ENCODE measurements at places on chromosomes 5 and 9. TPM values are rescaled to one million over a fixed set of nuclear protein-coding genes. Genes with fewer than 3 reads are reported as not detected.

- DNase-seq: no peak
Measured at GRCh38 chr5:115453391-115454095, 91.0 kb downstream of the FEM1C start.

Gene FRRS1L
- 2.3 TPM for polyA plus RNA-seq

DNA sequence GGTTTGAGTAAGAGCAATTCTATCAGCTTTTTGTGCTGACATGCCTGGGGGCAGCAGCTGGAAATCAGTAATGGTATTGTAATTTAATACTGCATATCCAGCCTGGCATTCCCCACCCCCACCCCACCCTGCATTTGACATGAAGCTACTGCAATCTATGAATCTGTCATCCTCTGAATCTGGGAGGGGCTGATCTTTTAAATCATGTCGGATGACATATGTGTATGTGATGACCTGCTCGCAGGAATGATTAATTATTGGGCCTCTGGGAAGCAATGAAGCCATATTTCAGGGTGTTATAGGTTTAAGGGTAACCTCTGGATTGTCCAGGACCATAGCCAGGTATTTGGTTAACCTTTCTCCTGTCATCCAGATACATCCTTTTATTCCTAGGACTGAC, 64.6 kb upstream of the RASGRF2 start:
- DNase-seq: no peak

GRCh38 chr5:133230823-133231578, 179.2 kb downstream of the HSPA4 start:
- DNase-seq: no peak

DNA sequence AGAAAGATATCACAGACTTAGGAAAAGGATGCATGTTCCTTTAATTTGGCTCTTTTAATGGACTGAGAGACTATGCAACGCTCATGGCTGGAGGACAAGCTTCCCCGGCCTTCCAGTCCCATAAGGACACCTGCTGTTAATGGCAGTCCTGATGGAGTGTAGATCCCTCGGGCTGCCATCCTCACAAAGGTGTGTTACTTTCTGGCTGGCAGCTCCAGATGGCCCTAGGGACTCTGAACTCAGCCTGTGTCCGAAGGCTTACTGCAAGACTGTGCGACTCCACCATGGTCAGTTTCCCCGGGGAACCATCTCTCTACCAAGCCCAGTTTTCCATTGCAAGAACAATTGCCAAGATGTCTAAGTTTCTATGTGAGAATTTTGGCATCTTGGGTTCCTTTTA, 25.5 kb upstream of the KCNIP1 start:
- DNase-seq: no peak

DNA sequence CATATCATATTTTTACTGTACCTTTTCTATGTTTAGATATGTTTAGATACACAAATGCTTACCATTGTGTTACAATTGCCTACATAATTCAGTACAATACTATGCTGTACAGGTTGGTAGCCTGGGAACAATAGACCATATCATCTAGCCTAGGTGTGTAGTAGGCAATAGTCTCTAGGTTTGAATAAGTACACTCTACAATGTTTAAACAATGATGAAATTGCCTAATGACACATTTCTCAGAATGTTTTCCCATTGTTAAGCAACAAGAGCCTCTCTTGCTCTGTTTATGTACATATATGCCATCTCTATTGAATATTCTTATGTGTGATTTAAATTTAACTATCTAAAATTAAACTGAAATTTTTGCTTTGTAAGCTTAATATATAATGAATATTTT, 209.6 kb upstream of the ST8SIA4 start:
- no peak for DNase-seq

- no peak for DNase-seq
Measured at GRCh38 chr5:91126888-91127287, 256.2 kb downstream of the ARRDC3 start.

DNA sequence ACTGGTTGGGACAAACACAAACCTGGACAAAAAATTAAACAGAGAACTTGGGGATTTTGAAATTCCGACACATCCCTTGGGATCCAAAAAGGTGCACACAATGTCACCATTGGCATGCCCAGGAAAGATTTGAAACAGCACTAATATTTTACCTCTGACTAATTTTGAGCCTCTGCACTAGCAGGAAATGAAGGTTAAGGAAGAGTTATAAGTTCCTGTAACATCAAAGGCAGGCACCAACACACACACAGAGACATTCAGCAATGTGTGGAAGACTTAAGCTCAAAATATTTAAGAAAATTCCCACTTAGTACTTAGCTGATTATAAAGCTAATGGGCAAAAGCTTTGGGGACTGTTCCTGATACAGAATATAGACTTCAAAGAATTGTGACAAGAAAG, 247.0 kb downstream of the CDH9 start:
- DNase-seq: no peak

GRCh38 chr9:109411069-109411761, 86.9 kb downstream of the PTPN3 start:
- DNase-seq: no peak

Gene NEUROG1
- not detected for polyA plus RNA-seq

DNA sequence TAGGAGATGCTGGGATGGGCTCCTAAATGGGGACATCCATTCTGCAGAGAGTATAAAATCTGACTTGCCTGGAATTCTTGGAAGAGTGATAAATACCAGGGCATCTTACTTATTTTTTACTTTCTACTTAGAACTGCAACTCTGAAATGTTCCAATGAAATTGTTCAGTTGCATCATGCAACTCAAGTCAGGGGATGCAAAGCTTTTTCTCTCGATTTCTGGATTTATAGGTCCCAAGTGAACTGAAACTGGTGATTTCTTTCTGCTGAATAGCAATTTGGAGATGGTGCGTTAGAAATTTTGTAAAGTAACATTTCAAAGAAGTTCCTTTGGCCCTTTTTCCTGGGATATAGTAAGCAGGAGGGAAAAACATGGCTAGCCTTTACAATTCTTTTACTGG, 238.4 kb upstream of the CD180 start:
- DNase-seq: no peak

- DNase-seq: no peak
Measured at GRCh38 chr5:54013556-54014194, 296.7 kb downstream of the ARL15 start.

Gene RFESD
- polyA plus RNA-seq: 5.0 TPM

- no peak for DNase-seq
Measured at GRCh38 chr5:151159649-151160373, 2.2 kb upstream of the ANXA6 start.

Gene PCDHA5
- 0.18 TPM for polyA plus RNA-seq

Gene IFNA2
- polyA plus RNA-seq: not detected

Gene SPOCK1
- 7.9 TPM for polyA plus RNA-seq

Gene ATG10
- 15.4 TPM for polyA plus RNA-seq

Gene PCDHB15
- 12.5 TPM for polyA plus RNA-seq

DNA sequence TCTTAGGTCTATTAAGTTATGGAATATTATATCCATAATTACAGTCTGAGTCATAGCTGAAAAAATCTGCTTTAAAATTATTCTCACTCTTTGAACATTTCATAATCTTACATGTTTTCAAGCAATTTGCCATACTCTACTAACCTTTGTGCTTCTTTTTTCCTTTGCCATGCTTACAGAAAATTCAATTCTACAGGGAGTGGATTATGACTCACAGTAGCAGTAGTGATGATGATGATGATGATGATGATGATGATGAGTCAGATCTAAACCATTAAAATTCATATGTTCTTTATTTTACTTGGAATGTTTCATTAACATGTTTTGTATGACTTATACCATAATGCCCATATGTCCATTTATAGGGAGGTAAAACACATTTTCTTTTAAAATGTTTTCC, 207.1 kb downstream of the VPS13A start:
- no peak for DNase-seq

DNA sequence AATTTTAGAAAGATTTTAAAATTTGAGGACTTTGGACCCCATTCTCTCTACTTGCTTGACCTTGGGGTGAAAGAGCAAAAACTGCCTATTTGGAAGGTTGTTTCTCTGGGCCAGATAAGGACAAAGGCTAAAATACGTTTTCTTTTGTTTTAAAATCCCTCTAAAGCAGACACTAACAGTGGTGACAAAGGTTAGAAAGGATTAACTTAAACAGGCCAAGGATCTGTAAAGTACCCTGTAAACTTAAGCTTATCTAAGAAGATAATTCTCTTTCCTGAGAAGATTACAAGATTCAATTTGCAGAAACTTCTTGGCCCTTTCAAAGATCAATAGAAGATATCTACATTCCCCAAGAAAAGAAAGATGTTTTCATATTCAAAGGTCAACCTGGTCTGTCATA, 12.1 kb downstream of the TRPM6 start:
- no peak for DNase-seq

DNA sequence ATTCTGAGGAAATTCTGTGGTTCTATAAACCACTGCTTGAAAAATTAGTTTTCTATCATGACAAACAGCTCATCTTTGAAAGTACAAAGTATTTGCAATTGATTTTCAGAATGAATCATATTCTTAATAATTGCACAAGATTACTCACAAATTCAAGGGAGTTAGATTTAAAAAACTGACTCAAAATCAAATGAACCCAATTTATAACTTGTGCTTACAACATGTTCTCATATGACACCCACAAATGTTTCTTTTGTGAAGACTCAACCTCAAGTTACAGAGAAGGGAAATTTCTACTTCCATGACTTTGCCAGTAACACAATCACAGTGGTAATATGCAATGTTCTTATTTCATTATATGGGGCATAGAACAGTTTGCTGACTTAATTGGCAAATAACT, 272.0 kb upstream of the ACTBL2 start:
- no peak for DNase-seq

GRCh38 chr5:118775790-118776499, 212.4 kb downstream of the DTWD2 start:
- DNase-seq: no peak

DNA sequence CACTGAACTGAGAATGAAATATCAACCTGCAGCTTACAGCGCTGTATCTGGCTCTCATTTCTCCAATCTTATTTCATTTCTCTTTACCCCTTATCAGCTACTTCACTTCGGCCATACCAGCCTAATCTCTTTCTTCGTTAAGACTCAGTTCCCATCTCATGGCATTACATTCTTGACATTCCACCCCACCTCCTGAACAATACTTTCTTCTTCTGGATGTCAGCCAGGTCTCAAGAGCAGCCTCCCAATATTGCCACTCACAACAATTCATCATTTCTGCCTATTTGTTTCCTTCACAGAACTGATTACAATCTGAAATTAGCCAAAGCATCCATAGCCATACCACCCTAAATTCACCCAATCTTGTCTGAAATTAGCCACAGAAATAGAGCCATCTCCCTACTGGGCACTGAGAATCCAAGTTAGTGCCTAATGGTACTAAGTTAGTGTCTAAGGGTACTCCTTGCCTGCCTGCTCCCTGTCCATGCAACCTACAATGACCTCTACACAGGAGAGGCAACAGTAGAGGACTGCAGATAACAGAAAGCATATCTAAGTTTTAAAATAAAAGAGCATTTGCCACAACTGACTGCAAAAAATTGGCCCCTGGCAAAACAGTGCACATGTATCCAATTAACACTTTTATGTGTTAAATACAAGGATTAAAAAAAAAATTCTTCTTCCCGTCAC, 35.2 kb downstream of the SETX start:
- DNase-seq: no peak

- DNase-seq: no peak
Measured at GRCh38 chr5:90640484-90641059, 82.0 kb downstream of the ADGRV1 start.

Gene CDH9
- polyA plus RNA-seq: 21.8 TPM

GRCh38 chr5:55149308-55149795, 10.6 kb upstream of the GPX8 start:
- no peak for DNase-seq

GRCh38 chr9:112120439-112120925, 54.6 kb downstream of the SUSD1 start:
- no peak for DNase-seq

Gene CD274
- 1.2 TPM for polyA plus RNA-seq

- no peak for DNase-seq
Measured at GRCh38 chr9:72913382-72914009, 39.4 kb downstream of the ALDH1A1 start.

Gene PAEP
- 0.42 TPM for polyA plus RNA-seq
